ENCODE measurements at places on chromosomes 3 and 15. TPM values are rescaled to one million over a fixed set of nuclear protein-coding genes. Genes with fewer than 3 reads are reported as not detected.

Gene FXR1
- total RNA-seq, result 175 TPM

Gene CHRD
- total RNA-seq, result 0.23 TPM

Gene CPN2
- not detected for total RNA-seq

Gene TICRR
- total RNA-seq, result 28.9 TPM

Gene GSK3B
- total RNA-seq, result 29.1 TPM

Gene CCR8
- total RNA-seq, result 0.75 TPM

Gene SH2D7
- total RNA-seq, result not detected

Gene GXYLT2
- total RNA-seq, result not detected

Gene UROC1
- total RNA-seq, result not detected

Gene ACP3
- total RNA-seq, result not detected

All from activated CD4-positive, alpha-beta T cell treated with anti-CD3 and anti-CD28 coated beads for 36 hours (primary cell).